NCI-H748 treated with DMSO at 0.1 percent for 48 hours (cell line): ENCODE measurements at places on chromosomes 7 and 10.

GRCh38 chr7:157339777-157340677 lies 3.2 kb downstream of the DNAJB6 start:
- peak; percentile 17 for DNase-seq

DNA sequence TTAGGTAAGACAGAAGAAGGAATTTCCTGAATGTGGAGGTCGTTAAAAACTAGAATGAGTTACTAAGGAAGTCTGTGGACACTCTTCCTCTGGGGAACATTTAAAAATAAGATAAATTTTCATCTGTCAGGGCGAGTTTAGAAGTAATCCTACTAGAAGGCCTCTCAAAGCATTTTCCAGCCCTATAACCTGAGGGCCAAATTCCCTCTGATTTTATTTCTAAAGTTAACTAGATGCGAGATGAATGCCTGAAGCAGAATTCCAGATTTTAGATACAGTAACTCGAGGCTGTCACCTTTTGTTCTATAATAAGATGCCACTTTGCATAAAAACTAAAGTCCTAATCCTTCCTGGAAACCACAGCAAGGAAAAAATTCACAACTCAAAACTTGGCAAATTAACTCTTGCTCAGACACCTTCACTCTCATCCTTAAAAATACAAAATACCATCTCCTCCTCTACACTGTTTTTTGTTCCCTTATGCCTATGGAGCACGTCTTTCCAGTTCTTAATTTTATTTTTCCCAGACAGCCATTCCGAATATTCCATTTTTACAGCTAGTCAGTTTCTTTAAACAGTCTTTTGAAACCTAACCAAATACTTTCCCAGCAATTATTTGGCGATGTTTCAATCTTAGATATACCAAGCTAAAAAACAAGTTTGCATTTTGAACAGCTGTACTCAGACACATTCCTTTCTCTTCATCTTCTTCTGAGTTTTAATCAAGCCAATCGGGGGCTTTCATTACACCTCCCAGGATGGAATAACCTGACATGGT lies 420.7 kb upstream of the NFE2L3 start:
- DNase-seq = no peak

DNA sequence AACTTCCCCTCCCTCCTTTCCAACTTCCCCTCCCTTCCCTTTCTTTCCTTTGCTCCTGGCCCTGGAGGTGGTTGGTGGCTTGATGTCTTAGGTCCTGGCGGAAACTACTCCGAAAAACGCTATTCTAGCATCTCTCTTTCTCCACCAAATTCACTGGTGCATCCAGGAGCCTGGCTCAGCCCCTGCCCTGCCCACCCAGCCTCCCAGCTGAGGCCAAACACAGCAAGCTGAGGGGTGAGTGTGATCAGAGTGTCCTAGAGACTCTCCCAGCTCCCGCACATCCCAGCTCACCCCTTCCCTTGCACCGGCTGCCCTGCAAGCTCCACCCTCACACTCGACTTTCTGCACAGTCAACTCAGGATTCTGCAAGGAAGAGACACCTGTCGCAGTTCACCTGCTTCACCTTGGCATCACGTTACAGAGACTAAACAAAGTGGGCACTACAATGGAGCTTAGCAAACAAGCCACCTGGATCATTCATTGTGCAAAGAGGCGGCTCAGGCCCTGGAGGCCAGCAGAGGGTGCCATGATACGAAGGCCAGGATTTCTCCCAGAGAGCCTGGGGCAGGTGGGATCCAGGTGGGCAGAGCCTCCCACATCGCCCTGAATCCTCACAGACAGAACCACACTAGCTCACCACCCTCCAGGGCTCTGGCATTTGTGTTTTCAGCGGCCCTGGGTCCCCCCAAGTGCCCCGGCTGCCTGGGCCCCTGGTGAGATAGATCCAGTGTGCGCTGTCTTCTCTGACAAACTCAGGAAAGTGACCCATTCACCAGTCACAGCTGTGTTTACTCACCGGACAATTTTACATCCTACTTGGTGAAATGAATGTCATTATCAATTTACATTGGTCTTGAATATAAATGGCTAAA lies 169.6 kb downstream of the TCERG1L start:
- DNase-seq = peak; percentile 93

DNA sequence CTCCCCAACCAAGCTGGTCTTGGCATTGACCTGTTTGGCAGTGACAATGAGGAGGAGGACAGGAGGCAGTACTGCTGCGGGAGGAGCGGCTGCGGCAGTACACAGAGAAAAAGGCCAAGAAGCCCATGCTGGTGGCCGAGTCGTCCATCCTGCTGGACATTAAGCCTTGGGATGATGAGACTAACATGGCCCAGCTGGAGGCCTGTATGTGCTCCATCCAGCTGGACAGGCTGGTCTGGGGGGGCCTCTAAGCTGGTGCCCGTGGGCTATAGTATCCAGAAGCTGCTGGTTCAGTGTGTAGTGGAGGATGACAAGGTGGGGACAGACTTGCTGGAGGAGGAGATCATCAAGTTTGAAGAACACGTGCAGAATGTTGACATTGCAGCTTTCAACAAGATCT lies 39.1 kb upstream of the ZNF273 start:
- no peak for DNase-seq

DNA sequence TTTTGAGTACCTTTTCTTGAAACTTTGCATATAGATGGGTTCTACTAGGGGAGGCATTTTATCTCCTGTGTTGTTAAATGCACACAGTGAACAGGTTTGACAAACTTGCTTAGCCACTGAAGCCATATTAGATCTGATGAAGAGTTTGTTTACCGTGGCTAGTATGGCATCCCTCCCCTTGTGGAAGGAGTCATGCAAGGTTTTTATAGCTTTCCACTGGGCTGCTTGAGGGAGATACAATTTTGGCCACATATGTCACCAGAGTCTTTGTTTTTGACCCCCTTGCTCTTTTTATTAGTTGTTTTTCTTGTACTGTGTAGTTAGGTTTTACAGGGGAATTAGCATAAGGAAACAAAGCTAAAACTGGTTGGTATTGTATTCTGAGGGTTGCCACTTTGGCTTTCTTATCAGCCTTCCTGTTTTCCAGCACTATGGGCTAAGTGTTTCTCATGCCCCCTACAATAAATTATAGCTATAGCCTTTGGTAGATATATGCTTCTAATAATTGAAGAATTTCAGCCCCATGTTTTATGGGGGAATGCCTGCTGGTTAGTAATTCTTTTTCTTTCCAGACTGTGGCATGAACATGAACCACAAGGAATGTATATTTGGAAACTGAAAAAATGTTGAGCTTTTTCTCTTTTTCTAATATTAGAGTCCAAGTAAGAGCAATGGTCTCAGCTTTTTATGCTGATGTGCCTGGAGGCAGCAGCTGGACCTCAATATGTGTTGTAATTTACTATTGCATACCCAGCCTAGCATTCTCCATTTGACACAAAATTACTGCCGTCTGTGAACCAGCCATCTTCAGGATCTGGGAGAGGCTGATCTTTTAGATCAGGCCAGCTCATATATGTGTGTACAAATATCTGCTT lies 18.4 kb upstream of the STEAP2 start:
- DNase-seq = no peak

DNA sequence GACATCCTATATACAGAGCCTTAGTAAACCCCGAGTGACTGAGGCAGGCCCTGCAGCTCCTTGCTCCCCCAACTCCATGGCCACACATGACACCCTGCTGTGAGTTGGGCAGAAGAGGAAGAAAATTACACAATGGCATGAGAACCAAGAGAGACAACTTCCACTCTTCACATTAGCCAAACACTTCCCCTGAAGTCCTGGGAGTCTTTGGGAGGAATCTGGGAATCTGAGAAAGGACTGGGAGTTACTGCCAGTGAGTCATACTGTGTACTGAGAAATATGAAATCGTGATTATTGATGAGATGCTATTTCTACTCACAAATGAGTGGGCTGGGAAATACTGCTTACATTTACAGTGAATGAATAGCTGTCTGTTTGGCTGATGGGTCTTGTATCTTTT lies 116.6 kb downstream of the SPAG6 start:
- DNase-seq = no peak

DNA sequence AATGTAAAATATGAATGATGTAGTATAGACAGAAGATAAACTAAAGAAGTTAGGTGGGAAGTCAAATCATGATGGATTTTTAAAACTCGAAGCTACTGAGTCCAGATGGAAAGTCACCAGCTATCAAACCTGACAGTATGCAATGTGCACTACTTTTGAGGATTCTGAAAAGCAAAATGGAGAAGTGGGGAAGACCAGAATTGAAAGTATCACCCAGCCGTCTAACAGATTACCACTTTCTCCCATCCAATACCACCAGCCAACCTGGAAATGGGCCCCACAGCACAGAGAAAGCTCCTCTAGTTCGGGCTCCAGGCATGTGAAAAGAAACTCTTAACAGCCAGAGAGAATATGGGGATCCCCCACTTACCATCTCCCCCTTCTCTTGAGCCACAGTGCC lies 67.9 kb upstream of the SRRM3 start:
- no peak for DNase-seq

DNA sequence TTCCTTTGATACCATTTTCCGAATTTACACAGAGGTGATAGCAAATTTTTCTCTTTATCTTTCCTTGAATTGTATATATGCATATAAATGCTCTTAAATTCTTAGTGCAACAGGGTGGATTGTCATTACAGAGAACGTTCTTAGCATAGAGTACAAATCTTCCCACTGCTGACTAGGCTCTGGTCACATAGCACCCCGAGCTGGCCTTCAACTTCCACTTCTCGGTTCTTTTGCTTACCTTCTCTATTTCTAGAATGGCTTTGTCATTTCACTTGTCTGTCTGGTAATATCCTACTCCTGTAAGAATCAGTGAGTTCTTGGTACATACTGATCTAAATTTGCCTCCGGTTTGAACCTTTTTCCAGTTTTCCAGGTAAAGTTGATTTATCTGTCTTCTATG lies 13.4 kb downstream of the ADIRF start:
- DNase-seq = no peak

DNA sequence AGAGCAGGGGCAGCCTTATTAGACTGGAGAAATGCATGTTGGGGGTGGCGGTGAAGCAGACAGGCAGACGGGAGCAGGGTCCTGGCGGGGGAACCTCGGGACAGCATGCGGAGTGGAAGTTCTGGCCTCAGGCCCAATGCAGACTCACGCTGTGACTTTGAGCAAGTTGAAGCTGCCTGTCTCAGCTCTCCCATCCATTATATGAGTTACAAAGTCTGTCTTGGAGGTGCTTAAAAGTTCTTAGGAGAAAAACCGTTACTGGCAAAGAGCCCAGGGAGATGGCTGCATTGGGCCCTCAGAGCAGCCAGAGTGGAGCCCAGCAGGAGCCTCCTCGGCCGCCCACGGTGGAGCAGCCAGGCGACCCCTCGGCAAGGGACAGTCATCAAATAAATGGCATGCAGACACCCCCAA lies 509.5 kb downstream of the PLXNA4 start:
- no peak for DNase-seq

DNA sequence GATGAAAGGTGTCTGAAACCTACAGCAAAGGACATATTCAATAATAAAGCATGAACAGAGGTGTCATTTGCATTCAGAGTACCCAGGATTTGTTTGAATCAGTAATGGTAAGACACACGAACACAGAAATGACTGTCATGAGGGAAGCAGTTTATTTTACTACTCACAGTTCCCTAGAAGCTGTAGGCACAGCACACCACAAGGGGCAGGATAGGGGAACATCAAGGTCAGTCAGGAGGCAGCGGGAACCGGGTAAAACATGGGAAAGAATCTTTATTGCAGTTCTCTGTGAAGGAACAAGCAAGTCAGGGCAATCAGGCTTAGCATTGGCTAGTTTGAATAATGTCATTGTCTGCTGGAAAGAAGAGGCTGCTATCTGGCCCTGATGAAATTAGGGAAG lies 70.2 kb upstream of the PDSS1 start:
- DNase-seq = no peak

DNA sequence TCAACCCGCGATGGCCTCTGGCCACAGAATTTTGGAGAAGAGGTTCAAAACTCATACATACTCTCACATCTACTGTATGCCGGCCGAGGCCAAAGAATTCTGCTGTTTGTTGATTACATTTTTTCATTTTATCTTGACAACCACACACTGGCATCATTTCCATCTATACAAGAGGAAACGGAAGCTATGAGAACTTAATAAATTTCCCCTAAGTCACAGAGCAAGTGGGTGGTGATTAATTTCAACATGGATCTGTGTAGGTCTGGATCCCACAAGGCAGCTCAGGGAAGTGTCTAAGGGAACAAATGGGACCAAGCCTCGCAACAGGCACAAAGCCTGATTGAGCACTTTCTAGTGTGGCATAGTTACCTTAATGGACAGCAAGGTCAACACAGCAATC lies 18.0 kb downstream of the ELMO1 start:
- DNase-seq = no peak

GRCh38 chr10:100808876-100809275 lies 63.5 kb downstream of the PAX2 start:
- DNase-seq = no peak

GRCh38 chr7:103871473-103871872 lies 118.0 kb downstream of the RELN start:
- no peak for DNase-seq

DNA sequence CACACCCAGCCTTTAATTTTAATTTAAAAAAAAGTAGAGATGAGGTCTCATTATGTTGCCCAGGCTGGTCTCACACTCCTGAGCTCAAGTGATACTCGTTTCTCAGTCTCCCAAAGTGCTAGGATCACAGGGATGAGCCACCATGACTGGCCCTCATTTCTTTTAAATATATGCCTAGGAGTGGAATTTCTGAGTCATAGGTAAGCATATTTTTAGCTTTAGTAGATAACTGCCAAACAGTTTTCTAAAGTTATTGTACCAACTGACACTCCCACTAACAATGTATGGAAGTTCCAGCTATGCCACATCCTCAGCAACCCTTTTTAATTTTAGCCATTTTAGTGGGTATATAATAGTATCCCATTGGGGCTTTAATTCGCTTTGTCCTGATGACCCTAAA lies 13.8 kb upstream of the PPIF start:
- DNase-seq = no peak

GRCh38 chr10:11705722-11706121 lies 36.5 kb upstream of the ECHDC3 start:
- no peak for DNase-seq

DNA sequence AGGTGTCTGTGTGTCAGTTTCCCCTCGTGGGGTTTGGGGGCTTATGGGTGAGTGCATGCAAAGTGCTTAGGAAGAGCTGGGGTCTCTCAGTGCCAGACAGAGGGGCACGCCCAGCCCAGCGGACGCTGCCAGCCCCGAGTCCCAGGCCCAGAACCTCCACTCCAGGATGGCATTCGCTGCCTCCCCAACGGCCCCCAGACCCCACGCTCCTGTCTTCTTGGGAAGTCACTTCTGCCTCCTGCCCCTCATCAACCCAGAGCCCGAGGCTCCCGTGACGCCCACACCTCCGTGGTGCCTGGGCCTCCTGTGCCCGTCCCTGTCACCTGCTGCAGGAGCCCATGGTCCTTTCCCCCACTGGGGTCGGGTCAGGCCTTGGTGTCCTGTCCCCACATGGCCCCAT lies 35.0 kb downstream of the NKX6-2 start:
- DNase-seq = no peak
